ENCODE measurements at places on chromosomes 11 and 22.
A peak's percentile ranks its signal among the peaks of the same experiment; 100 is the strongest.

DNA sequence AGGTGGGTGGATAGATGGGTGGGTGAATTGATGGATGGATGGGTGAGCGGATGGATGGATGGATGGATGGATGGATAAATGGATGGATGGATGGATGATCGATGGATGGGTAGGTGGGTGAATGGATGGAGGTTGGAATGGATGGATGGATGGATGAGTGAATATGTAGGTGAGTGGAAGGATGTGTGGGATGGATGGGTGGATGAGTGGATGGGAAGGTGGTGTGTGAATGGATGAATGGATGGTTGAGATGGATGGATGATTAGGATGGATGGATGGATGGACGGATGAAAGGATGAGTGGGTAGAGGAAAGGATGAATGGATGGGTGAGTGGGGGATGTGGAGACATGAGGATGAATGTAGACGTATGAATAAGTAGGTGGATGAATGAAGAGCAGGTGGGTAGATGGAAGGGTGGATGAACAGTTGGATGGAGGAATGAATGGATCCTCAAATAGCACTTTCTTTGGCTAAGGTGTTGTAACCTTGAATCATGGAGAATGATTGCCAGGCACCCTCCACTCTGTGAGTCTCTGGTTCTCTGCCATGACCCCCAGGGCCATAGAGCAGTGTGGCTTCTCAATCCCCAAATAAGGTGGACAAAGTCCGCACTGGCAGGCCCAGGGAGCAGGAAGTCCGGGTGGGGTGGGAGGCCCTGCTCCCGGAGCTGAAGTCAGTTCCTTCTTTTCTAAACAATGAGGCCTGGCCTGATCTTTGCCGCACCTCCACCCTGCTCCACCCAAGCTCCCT lies 36.9 kb downstream of the IGF2 start:
- DNase-seq, result no peak

DNA sequence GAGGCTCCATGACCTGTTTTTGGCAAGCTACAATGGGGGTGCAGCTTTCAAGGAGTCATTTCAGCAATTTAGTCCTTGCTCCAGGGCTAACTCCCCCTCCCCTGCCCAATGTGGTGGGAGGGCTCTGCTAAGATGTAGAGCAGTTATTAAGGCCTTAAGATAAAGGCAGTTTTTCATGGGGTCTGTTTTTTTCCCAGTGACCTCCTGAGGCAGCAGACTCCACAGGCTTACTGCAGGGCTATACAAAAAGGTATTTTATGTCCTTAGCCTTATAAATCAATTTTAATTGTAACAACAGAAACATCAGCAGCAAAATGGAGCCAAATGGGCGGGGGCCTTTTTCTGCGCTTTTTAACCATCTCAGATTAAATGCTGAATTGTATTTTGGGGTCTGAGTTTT lies 192.3 kb downstream of the KIRREL3 start:
- DNase-seq, result no peak

- DNase-seq, result no peak
Observed at GRCh38 chr11:129694538-129694937, 121.1 kb upstream of the TMEM45B start.

- DNase-seq, result no peak
Observed at GRCh38 chr22:26432619-26433311, 3.7 kb downstream of the ASPHD2 start.

- DNase-seq, result no peak
Observed at GRCh38 chr22:47899894-47900293, 1137.4 kb downstream of the TBC1D22A start.

DNA sequence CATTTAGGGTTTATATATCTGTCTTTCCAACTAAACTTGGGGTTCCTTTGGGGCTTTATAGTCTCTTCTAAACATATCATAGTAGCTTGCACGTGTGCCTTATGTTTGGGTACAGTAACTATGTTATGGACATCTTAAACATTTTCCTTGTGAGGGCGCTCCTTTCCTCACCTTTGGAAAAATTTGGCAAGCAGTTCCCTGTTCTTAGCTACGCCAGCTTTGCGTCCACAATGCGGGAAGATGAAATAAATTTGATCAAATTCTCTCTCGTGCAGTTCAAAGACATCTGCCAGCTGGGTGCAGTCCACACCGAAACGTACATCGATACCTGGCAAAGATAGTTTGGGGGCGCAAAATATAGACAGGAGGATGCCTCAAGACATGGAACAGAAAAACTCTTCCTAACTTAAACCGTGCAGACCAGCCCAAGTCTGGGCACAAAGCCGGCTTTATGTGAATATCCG lies 548 bp downstream of the FDXACB1 start:
- no peak for DNase-seq

- no peak for DNase-seq
Observed at GRCh38 chr11:3959015-3959902, 103.8 kb downstream of the STIM1 start.

GRCh38 chr11:93520726-93521509 lies 22.3 kb downstream of the SMCO4 start:
- DNase-seq, result no peak

GRCh38 chr11:86802601-86803051 lies 2.3 kb downstream of the PRSS23 start:
- DNase-seq, result no peak

- DNase-seq, result no peak
Observed at GRCh38 chr22:36160499-36160942, at the start of gene APOL3. APOL3 (minus strand) TSS chr22:36160755; CDS start chr22:36149055, 11,700 bp downstream.

DNA sequence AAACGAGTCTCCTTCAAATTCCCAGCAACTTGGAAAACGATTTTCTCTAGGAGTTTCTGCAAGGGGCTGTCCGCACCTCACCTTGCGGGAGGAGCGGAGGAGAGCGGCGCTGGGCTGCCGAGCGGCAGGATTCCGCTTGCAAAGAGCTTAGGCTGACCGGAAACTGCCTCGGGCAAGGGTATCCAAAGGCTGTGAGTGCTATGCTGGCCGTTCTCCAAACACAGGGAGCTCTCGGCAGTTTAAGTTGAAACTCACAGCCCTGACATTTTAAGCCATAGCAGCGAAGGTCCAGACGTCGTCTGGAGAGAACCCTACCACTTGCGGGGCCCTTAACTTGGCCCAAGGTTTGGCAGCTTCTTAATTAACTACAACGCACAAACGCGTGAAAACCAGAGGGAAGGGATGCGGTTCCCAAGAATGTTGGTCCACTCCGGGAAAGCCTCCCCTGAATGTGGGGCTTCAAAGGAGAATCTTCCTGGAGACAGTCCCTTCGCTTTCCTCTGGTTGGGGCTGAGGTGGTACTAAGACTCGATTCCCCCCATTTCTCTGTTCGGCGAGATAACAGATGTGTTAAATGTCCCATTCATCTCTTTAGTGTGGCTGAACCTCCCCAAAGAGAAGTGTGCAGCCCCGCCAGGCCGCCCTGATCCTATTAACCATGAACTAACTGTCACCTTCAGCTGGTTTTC lies 1.1 kb upstream of the DBX1 start:
- no peak for DNase-seq

- no peak for DNase-seq
Observed at GRCh38 chr11:15725246-15725645, 610.5 kb downstream of the INSC start.

DNA sequence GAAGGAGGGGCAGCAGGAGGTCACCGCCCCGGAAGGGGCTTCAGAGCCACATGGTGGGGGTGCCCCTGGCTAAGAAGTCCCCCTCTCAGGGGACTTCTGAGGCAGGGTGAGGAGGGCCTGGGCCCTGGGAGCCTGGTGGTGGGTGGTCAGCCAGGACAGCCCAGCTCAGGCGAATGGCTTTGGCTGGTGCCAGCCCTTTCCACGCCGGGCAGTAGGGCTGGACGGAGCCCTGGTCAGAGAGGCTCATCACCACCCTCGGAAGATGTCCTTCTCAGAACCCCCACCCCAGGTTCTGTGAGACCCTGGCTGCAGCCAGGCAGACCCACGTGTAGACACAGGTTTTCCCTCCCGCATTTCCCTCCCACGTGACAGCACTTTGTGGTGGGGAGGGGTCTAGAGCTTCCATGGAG lies 35.9 kb downstream of the OSBPL5 start:
- DNase-seq, result no peak

- DNase-seq, result no peak
Observed at GRCh38 chr11:576811-577610, 741 bp downstream of the PHRF1 start.

DNA sequence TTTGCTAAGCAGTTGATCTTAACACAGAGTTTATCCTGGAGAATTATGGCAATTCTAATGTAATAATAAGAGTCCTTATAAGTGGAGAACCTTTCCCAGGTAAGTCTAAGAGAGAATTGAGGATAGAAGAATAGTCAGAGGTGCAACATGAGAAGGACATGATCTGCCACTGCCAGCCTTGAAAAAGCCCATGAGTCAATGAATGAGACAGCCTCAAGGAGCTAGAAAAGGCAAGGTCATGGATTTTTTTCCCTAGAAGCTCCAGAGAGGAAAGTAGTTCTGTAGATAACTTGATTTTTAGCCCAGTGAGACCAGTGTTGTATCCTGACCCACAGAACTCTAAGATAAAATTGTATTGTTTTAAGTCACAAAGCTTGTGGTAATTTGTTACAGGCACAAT lies 16.9 kb downstream of the MS4A6A start:
- no peak for DNase-seq

DNA sequence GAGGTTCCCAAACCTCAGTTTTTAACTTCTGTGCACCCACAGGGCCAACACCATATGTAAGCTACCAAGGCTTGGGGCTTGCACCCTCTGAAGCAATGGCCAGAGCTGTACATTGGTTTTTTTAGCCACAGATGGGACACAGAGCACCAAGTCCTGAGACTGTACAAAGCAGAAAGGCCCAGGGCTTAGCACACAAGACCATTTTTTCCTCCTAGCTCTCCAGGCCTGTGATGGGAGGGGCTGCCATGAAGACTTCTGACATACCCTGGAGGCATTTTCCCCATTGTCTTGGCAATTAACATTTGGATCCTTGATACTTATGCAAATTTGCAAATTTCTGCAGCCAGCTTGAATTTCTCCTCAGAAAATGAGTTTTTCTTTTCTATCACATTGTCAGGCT lies 23.4 kb downstream of the CNTF start:
- DNase-seq, result no peak

- DNase-seq, result no peak
Observed at GRCh38 chr11:45333001-45333971, 47.1 kb upstream of the SYT13 start.

- no peak for DNase-seq
Observed at GRCh38 chr11:133946541-133947318, 10.0 kb downstream of the IGSF9B start.

GRCh38 chr11:63020671-63021291 lies 5.1 kb upstream of the SLC22A8 start:
- no peak for DNase-seq

- no peak for DNase-seq
Observed at GRCh38 chr11:122354025-122354697, 238.1 kb upstream of the BLID start.

DNA sequence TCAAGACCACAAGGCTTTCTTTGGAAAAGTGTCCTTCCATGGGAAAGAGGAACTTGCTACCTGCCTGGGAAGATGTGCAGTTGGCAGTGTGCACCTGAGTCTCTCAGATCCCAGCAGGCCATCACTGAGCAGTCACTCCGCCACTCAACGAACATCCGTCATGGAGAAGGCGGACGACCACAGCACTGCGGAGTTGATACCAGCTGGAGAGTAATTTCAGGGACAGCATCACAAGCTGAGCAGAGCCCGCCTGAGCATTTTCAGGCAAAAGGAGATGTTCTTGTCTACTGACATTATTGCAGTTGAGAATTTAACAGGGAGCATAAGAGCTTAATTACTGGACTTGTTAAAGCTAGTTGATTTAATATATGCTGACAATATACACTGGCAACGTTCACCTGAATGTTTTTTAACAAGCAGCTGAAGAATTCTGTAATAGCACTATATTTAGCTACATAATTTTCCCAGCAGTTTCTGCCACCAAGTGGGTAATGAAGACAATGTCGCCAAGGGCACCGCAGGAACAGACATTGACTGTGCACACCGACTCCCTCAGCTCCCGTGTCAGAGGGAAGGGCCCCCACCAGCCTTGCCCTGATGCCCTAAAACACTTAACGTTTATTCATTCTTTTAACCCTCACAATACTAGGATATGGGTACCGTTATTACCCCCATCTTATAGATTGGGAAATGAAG lies 52.4 kb upstream of the ARFGAP3 start:
- no peak for DNase-seq

DNA sequence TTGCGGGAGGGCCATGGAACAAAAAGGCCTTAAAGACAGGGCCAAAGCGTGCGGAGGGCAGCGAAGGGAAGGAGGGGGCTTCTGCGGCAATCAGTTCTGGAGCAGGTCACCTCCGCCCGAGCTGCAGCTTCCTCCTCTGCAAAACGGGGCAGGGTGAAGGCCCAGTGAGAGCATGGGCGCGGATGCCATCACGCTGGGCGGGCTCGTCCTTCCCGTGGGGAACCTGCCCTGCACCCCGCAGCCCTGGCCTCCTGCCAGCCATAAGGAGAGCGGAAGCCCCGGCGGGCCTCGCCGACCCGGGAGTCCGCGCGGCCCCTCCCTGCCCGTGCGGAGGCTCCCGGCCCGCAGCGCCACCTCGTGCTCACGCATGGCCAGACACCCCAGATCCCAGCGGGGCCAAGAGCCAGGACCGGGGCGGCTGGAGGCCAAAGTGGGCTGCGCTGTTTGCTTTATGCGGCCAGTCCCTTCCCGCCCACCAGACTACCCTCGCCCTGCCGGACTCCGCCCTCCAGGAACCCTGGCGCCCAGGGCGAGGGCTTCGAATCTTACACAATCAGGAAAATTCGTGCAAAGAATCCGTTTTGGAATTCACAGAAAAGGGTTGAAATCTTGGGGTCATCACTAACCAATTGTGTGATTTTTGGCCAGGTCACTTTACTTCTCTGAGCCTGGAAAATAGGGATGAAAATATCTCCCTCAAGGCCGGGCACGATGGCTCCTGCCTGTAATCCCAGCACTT lies 16.1 kb downstream of the TSKU start:
- DNase-seq, result no peak

GRCh38 chr11:127106938-127107337 lies 106.4 kb upstream of the KIRREL3 start:
- DNase-seq, result no peak

DNA sequence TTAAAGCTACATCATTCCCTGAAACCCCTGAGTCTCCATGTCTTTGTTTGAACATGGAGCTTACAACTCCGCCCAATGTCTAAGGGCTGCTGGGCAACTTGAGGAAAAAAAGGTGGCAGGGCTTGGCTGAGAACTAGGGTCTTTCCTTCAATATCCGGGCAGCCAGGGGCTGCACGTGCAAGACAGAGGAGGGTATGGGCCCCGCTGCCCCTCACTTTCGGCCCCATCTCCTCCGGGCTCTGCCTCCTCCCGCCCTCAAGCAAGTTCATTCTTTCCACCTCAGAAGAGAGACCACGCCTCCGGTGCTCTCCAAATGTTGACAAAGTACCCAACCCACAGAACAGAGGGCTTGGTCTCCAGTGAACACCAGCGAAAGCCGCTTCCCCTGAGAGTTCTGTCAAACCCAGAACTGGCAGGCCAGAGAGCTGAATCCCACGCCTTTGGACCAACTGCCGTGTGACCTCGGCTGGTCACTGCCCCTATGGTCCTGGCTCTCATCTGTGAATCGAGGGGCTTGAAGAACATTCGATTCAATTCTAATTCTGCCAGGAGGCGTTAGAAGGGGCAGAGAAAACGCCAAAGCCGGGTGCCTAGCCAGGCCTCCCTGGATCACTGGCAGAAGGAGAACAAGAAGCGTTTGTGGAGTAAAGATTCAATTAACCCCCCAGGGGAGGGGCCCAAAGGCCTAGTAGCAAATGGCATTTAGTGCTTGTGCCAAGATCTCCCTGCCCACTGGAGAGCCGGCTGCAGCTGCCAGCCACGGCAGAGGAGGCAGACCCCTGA lies 7.3 kb downstream of the PDGFB start:
- no peak for DNase-seq

GRCh38 chr22:45889539-45890350 lies 87.2 kb downstream of the WNT7B start:
- peak; percentile 49 for DNase-seq
